ENCODE measurements at places on chromosomes 1 and 21.

- no peak for DNase-seq
Measured at GRCh38 chr21:35502821-35503220, 453.7 kb upstream of the RUNX1 start.

DNA sequence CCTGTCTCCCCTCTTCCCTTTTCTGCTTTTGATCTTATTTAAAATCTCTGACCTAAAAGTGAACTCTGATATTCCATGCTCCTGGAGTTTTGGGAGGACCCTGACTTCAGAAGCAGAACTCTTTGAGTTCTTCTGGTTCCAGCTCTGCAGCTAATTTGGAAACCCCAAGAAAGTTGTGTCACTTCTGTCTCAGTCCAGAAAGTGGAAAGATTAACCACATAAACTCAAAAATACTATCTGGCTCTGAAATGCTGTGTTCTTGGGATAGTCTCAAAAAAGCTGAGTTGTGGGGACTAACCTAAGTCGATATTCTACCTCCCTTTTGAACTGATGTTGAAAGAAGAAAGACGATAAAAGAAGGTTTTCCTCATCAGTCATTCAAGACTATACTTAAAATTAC is 59.8 kb downstream of the ITPKB start:
- DNase-seq: no peak

GRCh38 chr1:234918181-234918841 is 210.3 kb downstream of the TOMM20 start:
- no peak for DNase-seq

GRCh38 chr21:17576080-17576835 is 36.4 kb downstream of the BTG3 start:
- DNase-seq: no peak

- DNase-seq: peak; percentile 52
Measured at GRCh38 chr21:33230545-33231324, 997 bp downstream of the IFNAR2 start.
